Iris pigment epithelial cell (primary cell): ENCODE measurements at places on chromosomes 13 and 19.
A peak's percentile ranks its signal among the peaks of the same experiment; 100 is the strongest.

DNA sequence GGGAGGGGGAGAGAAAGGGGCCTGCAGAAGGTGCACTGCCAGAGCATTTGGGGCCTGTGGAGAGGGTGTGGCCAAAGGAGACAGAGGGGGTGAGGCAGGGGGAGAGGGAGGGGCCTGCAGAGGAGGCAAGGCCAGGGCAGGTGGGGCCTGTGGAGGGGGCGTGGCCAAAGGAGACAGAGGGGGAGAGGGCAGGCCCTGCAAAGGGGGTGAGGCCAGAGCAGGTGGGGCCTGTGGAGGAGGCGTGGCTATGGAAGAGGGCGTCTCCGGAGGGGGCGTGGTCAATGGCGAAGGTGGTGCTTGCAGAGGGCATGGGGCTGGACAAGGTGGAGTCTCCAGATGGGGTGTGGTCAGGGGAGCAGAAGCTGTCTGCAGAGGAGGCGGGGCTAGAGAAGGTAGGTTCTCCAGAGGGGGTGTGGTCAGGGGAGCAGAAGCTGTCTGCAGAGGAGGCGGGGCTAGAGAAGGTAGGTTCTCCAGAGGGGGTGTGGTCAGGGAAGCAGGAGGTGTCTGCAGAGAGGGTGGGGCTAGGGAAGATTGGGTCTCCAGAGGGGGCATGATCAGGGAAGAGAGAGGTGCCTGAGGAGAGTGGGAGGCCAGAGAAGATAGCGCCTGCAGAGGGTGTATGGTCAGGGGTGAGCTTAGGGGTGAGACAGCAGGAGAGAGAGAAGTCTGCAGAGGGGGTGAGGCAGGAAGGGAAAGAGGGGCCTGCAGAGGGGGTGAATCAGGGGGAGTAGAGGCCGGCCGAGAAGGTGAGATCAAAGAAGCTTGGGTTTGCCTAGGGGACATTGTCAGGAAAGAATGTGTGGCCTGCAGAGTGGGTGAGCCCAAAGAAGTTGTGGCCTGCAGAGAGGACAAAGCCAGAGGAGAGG lies 3.4 kb downstream of the PRR36 start:
- DNase-seq: peak; percentile 43

DNA sequence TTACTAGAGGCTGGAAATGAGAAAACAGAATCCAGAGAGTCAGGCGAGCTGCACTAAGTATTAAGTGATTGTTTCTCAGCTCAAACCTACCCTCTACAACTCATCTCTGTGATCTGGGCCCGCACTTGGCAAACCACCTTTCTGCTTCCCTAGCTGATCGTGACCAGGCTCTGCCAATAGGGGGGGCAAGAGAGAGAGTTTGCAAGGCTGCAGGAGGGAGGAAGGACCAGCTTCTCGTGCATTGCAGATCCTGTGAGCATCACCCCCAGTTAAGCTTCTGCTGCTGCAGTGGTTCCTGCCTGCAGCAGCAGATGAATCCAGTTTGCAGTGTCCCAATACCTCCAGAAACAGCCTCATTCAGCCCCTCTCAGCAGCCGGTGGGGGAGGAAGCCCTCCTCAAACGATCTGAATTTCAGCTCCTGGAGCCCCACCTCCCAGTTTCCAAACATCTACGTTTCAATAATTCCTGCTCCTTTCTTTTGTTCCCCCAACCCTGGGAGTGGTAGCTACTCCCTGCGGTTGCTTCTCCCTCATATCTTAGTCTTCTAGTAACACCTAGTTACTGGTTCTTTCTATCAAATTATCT lies 20.0 kb downstream of the XRCC1 start:
- peak; percentile 71 for DNase-seq

- no peak for DNase-seq
Observed at GRCh38 chr13:114134111-114134943, 1.9 kb upstream of the RASA3 start.

DNA sequence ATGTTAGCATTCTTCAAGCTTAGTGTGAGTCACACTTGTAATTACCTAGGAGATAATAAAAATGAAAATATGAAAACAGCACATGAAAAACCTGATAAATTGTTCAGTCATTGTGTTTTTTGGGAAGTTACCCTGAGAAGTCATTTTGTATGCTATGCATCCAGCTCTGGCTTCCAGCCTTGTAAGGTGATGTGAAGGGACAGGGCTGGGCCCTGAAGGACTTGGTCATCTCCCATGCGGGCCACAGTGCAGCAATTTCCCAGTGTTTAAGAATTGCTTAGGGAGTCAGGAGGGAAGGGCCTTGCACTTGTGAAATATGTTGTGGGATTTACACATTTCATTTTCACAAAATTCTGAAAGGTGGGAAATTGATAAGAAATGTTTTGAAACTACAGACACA lies 41.3 kb downstream of the ARHGEF7 start:
- DNase-seq: no peak

DNA sequence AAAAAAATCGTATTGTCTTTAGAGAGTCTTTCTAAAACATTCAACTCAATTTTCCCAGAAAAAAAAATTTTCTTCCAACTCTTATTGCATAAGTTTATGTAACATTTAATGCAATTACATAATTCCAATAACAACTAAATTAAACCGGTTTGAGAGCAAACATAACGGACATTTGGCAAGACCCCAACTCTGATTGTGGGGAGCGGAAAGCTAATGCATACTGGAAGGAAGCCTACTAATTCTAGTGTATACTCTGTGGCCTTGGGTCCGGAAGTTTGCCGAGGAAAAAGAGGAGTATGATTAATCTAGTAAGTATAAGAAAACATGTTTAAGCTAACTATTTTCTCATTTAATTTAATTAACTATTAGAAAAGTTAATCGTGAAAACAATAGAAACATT lies 21.3 kb upstream of the MIR17HG start:
- DNase-seq: no peak

DNA sequence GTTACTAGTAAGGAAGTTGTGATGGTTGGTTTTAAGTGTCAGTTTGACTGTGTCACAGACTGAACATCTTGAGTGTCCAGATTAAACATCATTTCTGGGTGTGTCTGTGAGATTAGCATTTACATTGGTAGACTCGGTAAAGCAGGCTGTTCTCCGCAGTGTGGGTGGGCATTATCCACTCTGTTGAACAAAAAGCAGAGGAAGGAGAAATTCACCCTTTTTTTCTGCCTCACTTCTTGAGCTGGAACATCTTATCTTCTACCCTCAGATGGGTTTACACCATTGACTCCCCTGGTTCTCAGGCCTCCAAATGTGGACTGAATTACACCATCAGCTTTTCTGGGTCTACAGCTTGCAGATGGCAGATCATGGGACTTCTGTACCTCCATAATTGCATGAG lies 63.7 kb upstream of the ZDHHC20 start:
- no peak for DNase-seq

DNA sequence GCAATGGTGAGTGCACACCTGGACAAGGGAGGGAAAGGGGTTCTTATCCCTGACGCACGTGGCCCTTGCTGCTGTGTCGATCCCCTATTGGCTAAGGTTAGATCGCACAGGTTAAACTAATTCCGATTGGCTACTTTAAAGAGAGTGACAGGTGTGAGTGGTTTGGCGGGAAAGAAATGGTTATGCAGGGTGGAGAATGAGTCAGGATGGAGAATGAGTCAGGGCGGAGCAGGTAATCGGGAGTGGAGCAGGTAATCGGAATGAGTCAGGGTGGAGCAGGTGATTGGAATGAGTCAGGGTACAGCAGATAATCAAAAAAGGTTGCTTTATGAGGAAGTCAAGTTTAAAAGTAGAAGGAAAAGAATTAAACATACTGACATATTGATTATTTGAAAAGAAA lies 24.4 kb upstream of the SIAH3 start:
- DNase-seq: no peak

DNA sequence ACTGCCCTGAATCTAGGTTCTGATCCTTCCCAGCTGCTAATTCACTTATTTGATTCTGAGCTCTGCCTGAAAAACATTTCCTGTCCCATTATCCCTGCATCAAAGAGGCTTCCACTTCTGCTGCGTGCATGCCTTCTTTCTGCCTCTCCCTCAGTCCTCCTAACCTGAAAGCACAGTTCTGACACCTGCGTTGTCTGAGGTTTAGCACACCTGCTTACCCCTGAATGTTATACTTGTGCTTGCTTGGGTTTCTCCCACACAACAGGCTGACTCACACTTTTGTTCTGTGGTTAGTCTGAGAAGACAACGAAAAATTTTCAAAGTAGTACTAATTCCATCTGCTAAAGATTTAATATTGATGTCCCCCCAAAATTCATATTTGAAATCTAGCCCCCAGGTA lies 3.1 kb upstream of the SOHLH2 start:
- DNase-seq: no peak

GRCh38 chr13:90498096-90498495 lies 849.4 kb upstream of the MIR17HG start:
- no peak for DNase-seq

GRCh38 chr13:114146629-114147028 lies 14.2 kb upstream of the RASA3 start:
- DNase-seq: no peak

DNA sequence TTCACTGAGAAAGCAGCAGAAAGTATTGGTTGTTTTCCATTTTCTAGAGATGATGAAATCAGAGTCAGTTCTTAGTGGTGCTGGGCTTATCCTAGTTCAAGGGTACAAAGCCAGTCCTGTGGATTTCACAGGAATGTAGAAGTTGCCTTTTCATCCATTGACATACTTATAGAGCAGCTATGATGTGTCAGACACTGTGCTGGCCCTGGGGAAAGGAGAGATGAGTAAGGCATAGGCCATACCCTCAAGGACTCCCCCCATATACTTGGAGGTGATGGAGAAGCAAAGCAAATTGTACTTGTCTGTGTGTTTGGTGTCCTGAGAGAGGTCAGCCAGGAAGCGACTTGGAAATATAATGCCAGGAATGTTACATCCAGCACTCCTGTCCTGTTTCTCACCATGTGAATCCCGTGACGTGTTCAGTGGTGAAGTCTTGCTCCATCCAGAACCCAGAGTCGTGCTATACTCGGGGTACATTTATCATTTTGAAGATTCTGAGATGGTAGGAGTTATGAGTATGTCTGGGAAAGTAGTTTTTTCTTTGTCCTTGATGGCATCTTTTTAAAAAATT lies 22.6 kb downstream of the ERCC5 start:
- peak; percentile 71 for DNase-seq

DNA sequence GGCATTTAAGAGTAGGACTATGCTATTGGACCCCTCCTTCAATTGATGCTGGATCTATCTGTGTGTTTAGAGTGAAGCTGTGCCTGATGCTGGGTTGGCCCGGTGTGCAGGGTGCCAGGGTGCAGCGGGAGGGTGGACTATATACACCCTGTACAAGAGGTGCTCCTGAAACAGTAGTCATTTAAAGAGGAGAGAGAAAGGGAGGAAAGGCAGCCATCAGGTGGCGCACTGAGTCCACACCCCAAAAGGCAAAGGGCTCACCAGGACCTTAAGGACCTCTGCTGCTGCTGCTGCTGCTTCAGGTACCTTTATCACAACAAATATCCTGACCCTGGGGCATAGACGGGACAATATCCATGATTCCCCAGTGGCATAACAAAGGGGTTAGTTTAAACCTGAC lies 39.4 kb downstream of the ZNF136 start:
- no peak for DNase-seq

- no peak for DNase-seq
Observed at GRCh38 chr19:33810821-33811220, 14.2 kb downstream of the KCTD15 start.

DNA sequence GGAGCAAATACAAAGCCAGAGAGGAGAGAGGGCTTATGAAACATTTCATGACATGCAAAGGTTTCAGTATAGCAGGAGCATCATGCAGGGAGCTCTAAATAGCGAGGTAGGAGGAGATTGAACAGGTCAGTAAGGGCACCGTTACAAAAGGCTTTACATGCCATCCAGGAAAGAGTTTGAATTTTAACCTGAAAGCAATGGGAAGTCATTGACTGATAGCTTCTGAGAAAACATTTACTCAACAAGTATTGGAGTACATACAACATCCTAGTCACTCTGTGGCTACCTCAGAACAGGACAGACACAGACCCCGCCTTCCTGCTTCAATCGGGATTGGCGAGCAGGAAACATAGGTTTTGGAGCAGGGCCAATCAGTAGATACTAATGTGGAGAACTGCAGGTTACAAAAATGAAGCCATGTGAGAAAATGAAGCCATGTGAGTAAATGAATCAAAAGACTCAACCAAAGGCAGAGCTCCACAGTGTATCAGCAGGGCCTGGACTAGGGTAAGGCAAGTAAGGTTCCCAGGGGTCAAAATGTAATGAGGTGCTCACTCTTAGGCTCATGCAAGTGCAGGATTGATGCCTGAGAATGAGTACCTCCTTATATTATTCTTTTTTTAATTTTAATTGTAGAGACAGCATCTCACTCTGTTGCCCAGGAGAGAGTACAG lies 46.8 kb upstream of the FNDC3A start:
- DNase-seq: no peak

DNA sequence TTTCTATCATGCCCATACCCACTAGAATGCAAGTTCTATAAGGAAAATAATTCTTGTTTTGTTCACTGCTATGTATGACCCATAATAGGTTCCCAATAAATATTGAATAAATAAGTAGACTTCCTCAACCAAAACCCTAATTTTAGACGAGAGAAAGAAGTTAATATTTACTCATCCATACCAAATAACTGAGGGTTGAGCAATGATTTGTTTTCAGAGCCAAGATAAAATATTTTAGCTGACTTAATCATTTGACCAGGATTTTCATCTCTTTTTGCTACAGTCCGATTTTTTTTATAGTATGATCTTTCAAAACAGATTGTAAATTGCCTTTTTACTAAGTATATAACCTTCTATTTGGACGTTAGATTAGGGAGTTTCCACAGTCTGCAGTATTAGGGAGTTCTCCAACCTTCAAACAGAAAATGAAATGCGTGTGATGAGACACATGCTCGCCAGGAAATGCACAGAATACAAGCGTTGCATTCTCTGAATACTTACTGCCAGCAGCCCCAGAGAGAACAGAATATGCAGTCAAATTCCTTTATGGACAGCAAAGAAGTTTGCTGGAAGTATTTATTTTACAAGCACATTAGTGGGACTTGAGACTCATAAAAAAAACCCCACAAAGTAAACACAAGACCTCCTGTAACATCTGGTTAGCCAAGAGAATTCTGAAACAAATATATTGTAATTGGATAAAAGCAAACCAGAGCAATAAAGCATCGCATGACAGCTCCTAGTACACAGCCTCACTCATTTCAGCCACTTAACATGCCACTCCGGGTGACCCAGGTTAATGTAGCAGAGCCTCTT lies 230.0 kb downstream of the MYO16 start:
- DNase-seq: peak; percentile 94

- DNase-seq: peak; percentile 80
Observed at GRCh38 chr13:65606622-65607021, 1623.5 kb downstream of the PCDH9 start.

GRCh38 chr13:79541426-79542049 lies 60.6 kb downstream of the NDFIP2 start:
- peak; percentile 67 for DNase-seq

GRCh38 chr19:49952479-49952836 lies 8.5 kb downstream of the SIGLEC11 start:
- peak; percentile 47 for DNase-seq

GRCh38 chr13:97976610-97977521 lies 23.4 kb downstream of the IPO5 start:
- peak; percentile 29 for DNase-seq

- DNase-seq: peak; percentile 32
Observed at GRCh38 chr13:30303269-30303668, 4.1 kb downstream of the KATNAL1 start.
